AG09309 (cell line): ENCODE measurements at places on chromosomes 6 and 20.

GRCh38 chr6:25237579-25237978, 41.6 kb upstream of the CARMIL1 start:
- DNase-seq, result peak; percentile 39

GRCh38 chr6:56246881-56247653, at the start of gene COL21A1:
Gene COL21A1 (minus strand): TSS chr6:56247580. CDS start chr6:56182618, 64,962 bp downstream.
- DNase-seq, result no peak

- DNase-seq, result peak; percentile 44
Measured at GRCh38 chr20:57040924-57041323, 225.5 kb downstream of the BMP7 start.

GRCh38 chr20:32152421-32153155, 43.1 kb downstream of the TM9SF4 start:
- no peak for DNase-seq

DNA sequence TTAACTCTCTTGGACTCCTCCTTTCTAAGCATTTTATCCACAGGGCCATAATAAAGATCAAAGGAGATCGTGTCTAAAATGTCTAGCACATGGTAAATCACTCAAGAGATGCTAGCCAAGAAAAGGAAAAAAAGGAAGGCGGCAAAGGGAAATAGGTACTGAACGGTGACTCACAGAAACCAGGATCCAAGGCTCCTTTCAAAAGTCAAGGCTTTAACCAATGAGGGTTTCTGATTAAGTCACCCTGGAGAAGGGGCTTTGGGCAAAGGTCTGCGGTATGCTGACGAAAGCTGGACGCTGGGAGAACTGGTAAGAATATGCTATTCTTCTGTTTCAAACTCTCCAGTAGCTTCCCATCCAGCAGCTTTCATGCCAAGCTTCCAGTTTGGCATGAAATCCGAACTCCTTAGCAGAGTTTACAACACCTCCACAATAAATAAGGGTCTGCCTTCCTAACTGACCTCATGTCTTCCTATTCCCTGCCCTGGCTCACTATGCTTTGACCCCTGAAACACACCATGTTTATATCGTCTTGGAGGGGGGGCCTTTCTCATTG, 1.0 kb downstream of the TOMM34 start:
- DNase-seq, result no peak

- DNase-seq, result no peak
Measured at GRCh38 chr6:96015518-96016333, at the start of gene FUT9. Gene FUT9 (plus strand): TSS chr6:96015974. CDS start chr6:96203156, 187,182 bp downstream.

DNA sequence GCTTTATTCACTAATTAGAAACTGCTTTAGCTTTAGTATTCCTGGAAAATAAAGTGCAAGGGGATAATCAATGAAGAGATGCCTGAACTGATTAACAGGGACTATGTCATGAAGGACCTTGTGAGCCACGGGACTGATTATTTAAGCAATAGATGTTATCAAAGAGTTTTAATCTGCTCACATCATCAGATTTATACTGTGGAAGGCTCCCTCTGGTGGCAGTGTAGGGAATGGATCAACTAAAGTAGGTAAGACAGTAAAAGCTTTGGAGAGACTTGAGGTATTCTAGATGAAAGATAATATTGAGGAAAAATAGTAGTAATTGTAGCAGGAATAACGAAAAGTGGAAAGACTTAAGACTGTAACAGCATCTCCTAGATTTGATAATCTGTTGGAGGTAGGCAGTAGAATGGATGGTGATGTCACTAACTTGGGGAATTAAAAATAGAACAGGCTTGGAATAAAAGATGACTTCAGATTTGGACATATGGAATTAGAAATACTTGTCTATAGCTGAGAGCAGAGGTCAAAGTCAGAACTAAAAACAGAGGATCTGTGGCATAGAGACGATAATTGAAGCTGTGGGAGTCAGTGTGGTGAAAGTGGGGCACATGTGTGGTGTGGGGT, 80.3 kb upstream of the HTR1E start:
- DNase-seq, result peak; percentile 3

DNA sequence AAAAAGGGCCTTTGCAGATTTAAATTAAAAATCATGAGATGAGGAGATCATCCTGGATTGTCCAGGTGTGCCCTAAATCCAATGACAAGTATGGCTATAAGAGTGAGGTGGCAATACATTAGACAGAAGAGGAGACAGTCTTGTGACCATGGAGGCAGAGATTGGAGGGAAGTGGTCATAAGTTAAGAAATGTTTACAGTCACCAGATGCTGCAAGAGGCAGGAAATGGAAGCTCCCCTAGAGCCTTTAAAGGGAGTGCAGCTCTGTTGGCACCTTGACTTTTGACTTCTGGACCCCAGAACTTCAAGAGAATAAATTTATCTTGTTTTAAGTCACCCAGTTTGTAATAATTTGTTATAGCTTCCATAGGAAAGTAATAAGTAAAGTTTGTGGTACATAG, 61.1 kb downstream of the HMGN3 start:
- no peak for DNase-seq
